Thymus (tissue), 14 donors: ENCODE measurements at places on chromosomes 2 and 18. TPM values are rescaled to one million over a fixed set of nuclear protein-coding genes. Genes with fewer than 3 reads are reported as not detected.

The PSTPIP2 gene
- 6.1 TPM for total RNA-seq

The CHRNG gene
- total RNA-seq, result 0.57 TPM

The UGT1A1 gene
- total RNA-seq, result 0.09 TPM

The BCL11A gene
- 27.9 TPM for total RNA-seq

The TCF7L1 gene
- total RNA-seq, result 0.90 TPM

The PAX8 gene
- total RNA-seq, result 0.19 TPM
